MCF 10A (cell line): ENCODE measurements at places on chromosomes 6 and 20. TPM values are rescaled to one million over a fixed set of nuclear protein-coding genes. Genes with fewer than 3 reads are reported as not detected.

GRCh38 chr6:157242791-157243190 lies 80.5 kb downstream of the TMEM242 start:
- no peak for DNase-seq
- peaks cover 5% of the 10 kb centered on the region for H3K4me1 ChIP-seq
- H3K27me3 ChIP-seq: no peaks in the 10 kb centered on the region
- no peak overlapping the region for H3K27ac ChIP-seq

- peaks cover 25% of the 10 kb centered on the region for H3K4me1 ChIP-seq
- DNase-seq: peak; percentile 49
- peak overlapping the region; percentile 81 for H3K4me3 ChIP-seq
- peaks cover 13% of the 10 kb centered on the region for H3K36me3 ChIP-seq
- peak overlapping the region; percentile 97 for H3K27ac ChIP-seq
These were observed 54.7 kb upstream of the HFE start for GRCh38 chr6:26032340-26033084.

The AIG1 gene
- total RNA-seq: 106 and 120 TPM in 2 replicates

GRCh38 chr20:50536333-50536732 lies 26.1 kb downstream of the PTPN1 start:
- no peak overlapping the region for H3K27ac ChIP-seq
- H3K36me3 ChIP-seq: peaks cover 12% of the 10 kb centered on the region
- no peak for DNase-seq
- peaks cover 44% of the 10 kb centered on the region for H3K4me1 ChIP-seq
- no peaks in the 10 kb centered on the region for H3K27me3 ChIP-seq
- H3K4me3 ChIP-seq: no peak overlapping the region

The TTK gene
- 11.9 and 19.1 TPM in 2 replicates for total RNA-seq

The DNMT3B gene
- 1.3 and 2.0 TPM in 2 replicates for total RNA-seq

DNA sequence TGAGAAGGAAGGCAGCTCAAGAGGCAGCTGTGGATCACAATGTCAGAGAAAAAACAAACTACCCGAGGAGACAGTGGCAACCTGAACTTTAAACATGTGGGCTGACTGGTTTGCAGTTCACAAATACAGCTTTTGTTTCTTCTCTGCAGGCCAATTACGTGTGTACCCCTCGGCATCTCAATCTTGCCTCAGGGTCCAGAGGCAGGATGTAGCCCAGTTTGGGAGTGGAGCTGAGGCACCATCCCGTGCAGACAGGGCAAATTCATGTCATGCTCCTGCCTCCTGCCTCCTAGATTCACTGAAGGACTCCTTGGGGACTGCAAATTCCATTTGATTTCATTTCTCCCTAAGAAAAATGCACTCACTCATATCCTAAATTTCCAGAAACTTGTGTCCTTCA lies 94.2 kb upstream of the KCNK16 start:
- H3K27me3 ChIP-seq: no peaks in the 10 kb centered on the region
- H3K4me1 ChIP-seq: peaks cover 28% of the 10 kb centered on the region
- no peak overlapping the region for H3K4me3 ChIP-seq

DNA sequence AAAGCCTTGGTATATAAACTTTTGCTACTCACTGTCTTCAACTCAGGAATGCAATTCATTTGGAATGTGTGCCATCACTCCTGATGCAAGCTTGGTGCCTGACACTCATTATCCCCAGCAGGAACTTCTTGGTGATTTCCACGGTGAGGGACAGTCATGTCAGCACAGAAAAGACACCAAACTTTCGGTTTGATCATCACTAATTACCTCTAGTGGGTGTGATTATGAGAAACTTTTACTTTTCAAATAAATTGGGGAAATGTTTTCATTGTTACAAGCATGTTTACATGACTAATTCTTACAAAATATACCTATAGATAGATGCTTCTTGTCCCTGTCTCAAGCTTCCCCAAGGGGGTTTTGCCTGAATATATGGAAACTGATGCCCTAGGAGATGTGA lies 40.9 kb downstream of the RPP40 start:
- no peaks in the 10 kb centered on the region for H3K4me1 ChIP-seq
- no peaks in the 10 kb centered on the region for H3K36me3 ChIP-seq
- DNase-seq: no peak

DNA sequence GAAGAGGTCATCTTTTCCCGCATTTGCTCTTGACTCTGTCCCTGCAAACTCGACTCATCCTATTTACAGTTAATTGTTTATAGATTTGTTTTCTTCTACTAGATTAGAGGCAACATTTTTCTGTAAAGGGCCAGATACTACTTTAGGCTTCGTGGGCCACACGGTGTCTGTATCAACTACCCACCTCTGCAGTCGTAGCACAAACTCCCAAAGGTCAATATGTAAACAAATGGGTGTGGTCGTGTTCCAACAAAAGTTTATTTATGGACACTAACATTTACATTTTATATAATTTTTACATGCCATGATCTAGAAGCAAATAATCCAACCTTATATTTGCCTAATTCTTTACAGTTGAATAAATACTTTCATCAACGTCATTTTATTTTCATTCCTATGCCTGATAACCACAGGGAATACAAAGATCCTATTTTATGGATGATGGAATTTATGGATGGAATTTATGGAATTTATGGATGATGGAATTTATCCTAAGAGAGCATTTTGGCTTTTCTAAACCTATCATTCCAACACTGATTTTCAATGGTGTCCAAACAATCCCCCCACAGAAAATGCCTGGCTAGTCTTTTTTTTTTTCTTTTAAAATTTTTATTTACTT lies 232.8 kb downstream of the MYLK4 start:
- no peak overlapping the region for H3K4me3 ChIP-seq
- H3K27ac ChIP-seq: no peak overlapping the region
- peaks cover 11% of the 10 kb centered on the region for H3K4me1 ChIP-seq
- DNase-seq: no peak
- H3K27me3 ChIP-seq: no peaks in the 10 kb centered on the region

The ULBP1 gene
- total RNA-seq: not detected in 2 replicates

DNA sequence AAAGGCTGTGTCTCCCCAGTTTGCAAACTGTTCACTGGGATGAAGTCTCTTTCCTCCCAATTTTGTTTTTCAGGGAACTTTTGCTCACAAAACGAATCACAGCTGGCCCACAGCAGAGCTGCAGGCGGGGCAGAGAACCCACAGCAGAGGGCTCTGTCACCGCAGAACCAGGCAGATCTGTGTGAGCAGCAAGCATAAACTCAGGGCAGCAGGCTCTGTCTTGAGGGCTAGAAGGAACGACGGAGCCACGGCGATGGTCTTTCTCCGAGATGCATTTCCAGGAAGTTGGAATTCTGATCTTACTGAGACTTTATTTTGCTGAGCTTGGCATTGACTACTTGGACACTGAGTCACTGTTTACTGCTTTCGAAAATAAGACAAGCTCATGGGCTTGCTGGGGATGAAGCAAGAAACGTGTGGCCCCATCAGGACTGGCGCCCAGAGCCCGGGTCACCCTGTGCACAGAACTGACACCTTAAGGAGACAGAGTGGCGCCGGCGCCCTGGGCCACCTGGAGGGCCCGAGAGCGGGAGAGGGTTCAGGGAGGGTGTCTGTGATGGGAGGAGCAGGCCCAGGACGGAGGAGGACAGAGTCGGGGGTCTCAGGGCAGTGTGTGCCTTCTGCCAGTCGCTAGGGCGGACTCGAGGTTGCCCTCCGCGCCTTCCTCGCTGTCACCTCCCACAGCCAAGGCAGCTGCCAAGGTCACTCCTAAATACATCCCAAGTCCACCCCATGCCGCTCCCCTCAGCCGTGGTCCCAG lies 106.3 kb upstream of the NXT1 start:
- H3K36me3 ChIP-seq: no peaks in the 10 kb centered on the region
- no peak overlapping the region for H3K4me3 ChIP-seq
- no peak for DNase-seq
- no peak overlapping the region for H3K27ac ChIP-seq

- no peak overlapping the region for H3K4me3 ChIP-seq
- peaks cover 5% of the 10 kb centered on the region for H3K4me1 ChIP-seq
- H3K27me3 ChIP-seq: no peaks in the 10 kb centered on the region
- no peak for DNase-seq
- H3K36me3 ChIP-seq: peaks cover 81% of the 10 kb centered on the region
These were observed 47.9 kb upstream of the SCML4 start for GRCh38 chr6:107871976-107872375.

The RGS17 gene
- total RNA-seq: 2.5 and 3.7 TPM in 2 replicates

DNA sequence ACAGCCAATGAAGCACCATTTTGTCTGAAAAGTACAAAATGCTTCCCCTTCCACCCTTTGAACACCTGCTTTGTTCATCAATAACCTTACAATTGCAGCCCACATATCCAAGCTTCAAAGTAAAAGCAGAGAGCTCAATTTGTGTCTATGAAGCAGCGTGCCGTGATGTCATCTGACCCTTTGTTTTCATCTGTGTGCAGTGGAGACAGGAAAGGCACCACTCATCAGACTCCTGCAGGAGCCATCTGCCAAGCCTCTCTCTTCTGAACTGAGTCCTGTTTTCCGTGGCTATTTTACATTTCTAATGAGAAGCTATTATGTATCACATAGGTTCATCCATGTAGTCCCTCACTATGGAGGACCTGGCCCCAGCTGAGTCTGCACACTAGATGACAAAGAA lies 7.5 kb upstream of the LY86 start:
- no peak overlapping the region for H3K27ac ChIP-seq
- no peak overlapping the region for H3K4me3 ChIP-seq
- H3K36me3 ChIP-seq: no peaks in the 10 kb centered on the region
- no peak for DNase-seq
- H3K27me3 ChIP-seq: no peaks in the 10 kb centered on the region
- no peaks in the 10 kb centered on the region for H3K4me1 ChIP-seq

- peaks cover 51% of the 10 kb centered on the region for H3K27me3 ChIP-seq
- H3K36me3 ChIP-seq: no peaks in the 10 kb centered on the region
- no peak for DNase-seq
- H3K27ac ChIP-seq: no peak overlapping the region
- no peak overlapping the region for H3K4me3 ChIP-seq
These were observed 3.6 kb upstream of the EPPIN start for GRCh38 chr20:45550765-45551164.

The LST1 gene
- not detected in 2 replicates for total RNA-seq
